ENCODE measurements at places on chromosomes 11 and 22. TPM values are rescaled to one million over a fixed set of nuclear protein-coding genes. Genes with fewer than 3 reads are reported as not detected.

DNA sequence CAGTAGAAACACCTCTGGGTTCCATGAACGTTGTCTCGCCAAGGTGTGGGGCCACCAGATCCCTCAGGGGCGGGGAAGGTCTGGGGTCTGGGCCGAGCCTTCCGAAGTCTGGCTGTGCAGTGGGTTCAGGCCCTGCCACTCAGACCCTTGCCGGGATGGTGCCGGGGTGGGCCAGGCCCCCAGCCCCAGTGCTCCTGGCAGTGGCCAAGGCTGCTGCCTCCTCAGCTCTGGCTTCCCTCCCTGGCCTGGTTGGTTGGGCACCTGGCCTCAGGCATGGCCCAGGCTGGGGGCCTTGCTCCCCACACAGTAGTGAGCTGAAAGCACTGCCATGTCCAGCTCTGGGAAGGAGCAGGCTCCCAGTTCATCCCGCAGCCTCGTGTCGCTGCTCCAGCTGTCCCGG, 48.2 kb upstream of the PPARA start:
- no peak for DNase-seq

The SLC16A8 gene
- total RNA-seq = not detected

The GGTLC2 gene
- not detected for total RNA-seq

GRCh38 chr22:25403811-25404471, 160.5 kb upstream of the GRK3 start:
- no peak for DNase-seq

GRCh38 chr22:23591201-23591791, 11.2 kb upstream of the IGLL1 start:
- peak; percentile 65 for DNase-seq

The CBX7 gene
- 54.5 TPM for total RNA-seq

- DNase-seq = no peak
Observed at GRCh38 chr11:32420937-32421901, 14.1 kb downstream of the WT1 start.

The C11orf86 gene
- not detected for total RNA-seq

Measured in left cardiac atrium (tissue), 4 donors.